NB4 (cell line): ENCODE measurements at places on chromosomes 3 and 15.

- peak; percentile 64 for DNase-seq
These were observed 34.0 kb upstream of the DUSP7 start for GRCh38 chr3:52090131-52090932.

- no peak for DNase-seq
These were observed 16.5 kb downstream of the RAB11A start for GRCh38 chr15:65885668-65886218.

- no peak for DNase-seq
These were observed 279.1 kb upstream of the ICE2 start for GRCh38 chr15:60757831-60758570.

DNA sequence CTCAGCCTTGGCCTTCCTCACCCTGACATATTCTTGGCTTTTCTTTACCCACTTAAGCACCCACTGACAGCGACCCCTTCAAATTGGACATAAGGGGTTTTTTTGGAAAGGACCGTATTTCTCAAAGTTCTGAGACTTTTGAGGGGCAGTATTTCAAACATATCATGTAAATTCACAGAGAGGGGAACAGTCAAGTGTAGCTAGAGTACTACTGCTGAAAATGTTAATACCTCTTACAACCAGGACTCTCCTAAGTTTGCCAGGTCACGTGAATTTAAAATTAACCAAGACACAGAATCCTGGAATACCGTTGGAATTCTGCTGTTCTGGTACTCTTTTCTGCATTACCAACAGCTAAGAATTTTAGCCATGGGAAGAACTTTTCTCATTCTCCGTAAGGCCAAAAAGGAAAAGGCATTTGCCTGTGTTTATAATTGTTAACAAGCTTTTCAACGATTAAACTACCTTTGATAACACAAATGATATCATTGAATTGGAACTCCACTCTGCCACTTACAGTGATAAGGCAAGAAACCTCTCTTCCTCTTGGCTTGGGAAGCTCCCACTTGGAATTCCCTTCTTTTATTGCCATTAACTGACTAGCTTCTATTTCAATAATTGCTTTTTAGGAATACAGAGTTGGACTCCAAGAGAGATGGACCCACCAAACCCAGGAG lies 597 bp upstream of the GBE1 start:
- no peak for DNase-seq

DNA sequence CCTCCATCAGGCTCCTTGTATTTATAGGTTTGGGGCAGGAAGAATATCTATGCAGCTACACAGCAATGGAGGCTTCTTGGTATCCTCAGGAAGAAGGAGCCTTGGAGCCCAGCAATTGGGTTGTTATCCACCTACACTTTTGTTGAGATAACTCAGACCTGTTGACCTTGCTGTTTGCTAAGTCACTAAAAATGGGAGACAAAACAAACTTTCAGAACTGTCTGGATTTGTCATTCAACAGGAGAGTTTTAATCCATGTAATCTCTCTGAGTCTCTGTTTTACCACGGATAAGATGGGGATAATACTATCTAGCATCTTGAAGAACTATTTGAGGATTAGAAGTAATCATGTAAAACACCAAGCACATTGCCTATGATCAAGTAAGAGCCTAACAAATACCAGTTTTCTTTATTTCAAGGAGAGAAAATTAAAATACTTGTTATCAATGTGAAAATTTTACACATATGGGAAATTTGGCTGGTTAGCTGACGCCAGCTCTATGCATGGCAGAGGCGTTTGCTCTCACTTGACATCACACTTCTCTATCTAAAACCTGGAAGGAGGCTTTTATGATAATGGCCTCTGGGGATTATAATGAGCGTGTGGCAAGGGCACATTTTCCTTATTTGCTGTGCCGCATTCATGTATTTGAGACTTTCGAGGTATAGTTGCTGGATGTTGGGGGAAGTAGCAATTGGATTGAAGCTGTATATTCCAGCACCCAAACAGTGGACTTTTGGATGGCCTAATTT lies 215.6 kb downstream of the PDCD6IP start:
- DNase-seq = no peak

DNA sequence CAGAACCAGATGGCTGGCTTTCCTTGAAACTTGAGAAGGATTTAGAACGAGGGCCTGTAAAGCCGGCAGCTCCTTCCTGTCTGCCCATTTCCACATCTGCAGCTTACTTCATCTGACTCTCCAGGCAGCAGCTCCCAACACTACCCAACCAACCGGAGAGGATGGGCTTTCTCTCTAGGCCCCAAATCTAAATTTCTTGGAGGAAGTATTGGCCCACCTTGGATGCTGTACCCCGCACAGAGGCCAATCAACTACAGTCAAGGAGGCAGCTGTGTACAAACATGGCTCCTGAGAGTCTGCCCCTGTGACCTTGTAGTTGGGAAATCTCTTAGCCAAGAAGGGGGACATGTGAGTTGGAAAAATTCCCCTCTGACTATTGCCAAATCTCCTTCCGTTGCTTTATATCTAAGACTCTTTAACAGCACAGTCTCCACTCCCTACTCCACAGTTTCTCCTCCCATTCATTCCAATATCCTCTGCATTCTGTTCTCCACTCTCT lies 8.0 kb upstream of the ACAP2 start:
- DNase-seq = peak; percentile 16
